CD4-positive, alpha-beta T cell treated with Interleukin-6 at 100 ng/mL for 8 hours (primary cell): ENCODE measurements at places on chromosomes 4 and X.

GRCh38 chr4:10571909-10572308, 112.7 kb downstream of the CLNK start:
- DNase-seq: no peak

DNA sequence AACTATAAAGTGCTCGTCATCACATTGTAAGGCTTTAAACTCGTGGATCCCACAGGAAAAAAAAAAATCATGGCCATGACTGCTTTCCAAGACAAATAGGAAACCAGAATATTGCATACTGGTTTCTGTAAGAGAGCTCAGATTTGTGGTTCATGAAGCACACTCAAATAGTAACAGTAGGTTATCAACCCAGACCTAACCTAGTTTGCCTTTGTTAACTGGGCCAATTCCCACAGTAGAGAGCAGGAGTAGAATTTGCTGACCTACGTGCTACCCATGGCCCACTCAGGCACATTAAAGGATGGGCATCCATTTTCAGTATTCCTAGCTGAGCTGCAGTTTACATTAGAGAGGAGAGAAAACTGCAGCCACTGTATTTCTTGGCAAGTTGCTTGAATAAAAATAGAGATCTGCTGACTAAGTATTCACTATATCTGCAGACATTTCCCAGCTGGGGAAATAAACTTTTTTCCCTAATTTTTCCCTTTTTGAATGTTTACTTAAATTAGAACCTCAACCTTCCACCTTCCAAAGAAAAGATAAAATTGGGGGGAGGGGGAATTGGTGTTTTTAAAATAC, 218.5 kb downstream of the SPANXN3 start:
- DNase-seq: no peak

- DNase-seq: no peak
Observed at GRCh38 chr4:117328333-117328732, 243.0 kb upstream of the TRAM1L1 start.

DNA sequence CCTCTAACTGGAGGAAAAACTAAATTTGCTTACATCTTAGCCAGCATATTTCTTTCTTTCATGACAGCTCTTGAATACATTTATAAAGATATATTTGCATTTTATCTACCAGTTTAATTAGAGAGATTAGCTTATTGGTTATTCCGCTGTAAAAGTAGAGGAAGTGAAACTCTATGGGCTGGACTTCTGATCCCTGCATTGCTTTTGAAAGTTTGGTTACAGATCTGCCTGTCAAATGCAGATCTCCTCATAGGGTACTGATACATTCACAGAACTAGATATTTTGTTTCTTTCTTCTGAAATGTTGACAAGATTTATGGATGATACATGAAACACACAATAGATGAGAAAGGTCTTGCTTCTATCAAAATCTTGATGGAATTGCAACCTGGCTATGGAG, 581.4 kb upstream of the AADAT start:
- DNase-seq: no peak

DNA sequence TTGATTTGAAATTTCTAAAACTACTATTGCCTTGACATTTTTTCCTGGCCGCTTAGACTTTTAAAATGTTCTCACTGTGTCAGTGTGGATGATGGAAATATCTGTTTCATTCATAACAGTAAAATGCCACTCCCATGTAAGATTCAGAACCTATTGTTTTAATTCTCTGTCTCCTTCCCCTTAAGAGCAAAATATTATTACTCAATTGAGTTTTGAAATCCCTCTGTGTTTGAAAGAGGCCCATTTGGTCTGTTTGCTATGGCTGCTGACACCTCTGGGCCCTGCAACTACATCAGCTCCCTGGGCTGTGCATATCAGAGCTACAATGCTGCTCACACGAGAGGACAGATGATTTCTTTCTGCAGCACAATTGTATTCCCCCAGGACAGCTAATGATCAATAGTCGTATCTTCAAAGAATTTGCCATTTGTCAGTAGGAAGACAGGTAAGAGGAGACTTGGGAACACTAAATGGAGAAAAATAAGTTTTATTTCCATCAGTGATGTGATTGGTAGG, 388.0 kb upstream of the GALNT7 start:
- no peak for DNase-seq

DNA sequence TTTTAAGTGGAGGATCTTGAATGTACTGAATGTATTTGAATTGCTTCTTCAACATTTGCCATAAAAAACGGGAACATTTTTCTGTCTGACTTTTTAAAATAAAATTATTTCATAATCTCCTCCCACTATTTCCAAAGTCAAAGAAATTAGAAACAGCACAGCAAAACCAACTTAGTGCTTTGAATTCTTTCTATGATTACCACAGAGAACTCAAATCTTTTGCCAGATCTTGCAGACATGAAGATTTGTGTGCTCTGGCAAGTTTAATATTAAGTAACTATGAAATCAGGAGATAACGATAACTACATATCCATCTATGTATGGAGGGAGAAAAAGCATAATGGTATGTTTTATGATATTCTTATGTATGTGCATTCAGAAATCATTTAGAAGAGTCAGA, 982.2 kb downstream of the PCDH7 start:
- DNase-seq: no peak

- no peak for DNase-seq
Observed at GRCh38 chr4:16609170-16609758, 289.2 kb downstream of the LDB2 start.

GRCh38 chr4:122900314-122900713, 22.1 kb downstream of the NUDT6 start:
- no peak for DNase-seq

DNA sequence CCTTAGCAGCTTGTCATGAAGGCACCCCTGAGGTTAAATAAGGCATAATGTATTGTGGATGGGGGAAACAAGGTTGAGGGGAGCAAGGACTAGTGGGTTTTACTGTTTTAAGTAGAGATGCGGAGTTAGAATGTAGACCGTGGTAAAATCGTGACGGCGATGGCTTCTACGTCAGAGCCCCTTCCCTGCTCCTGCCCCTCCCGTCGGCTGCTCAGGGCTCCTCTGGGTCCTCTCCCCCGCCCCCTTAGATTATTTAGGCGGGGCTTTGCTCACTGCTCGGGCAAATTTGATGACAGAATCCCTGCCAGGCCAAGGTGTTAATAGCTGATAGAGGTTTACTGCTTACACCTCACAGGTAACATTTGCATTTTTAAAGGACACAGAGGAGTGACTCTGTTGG, 2.3 kb downstream of the FRMPD3 start:
- DNase-seq: no peak

GRCh38 chr4:75497133-75497532, 17.1 kb downstream of the RCHY1 start:
- DNase-seq: no peak

DNA sequence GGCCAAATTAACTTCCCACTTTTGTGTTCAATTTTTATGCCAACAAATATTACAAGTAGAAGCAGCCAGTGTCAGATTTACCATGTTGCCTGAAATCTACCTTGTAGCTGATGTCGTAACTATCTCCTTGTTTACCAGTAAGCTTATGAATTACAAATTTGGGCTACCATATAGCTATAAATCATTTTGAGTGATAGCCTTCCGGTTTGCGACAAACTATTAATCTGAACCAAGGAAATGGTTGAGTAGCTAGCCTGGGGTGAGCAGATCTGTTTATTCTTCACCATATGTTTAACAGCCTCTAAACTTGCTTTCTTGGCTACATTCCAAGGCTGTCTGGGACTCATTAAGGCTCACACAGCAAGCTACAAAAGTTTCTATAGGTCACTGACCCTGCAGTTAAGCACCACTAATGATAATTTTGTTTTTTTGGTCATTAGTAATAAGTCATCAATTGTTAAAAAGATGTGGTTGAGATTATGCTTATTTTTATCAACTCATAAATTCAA, 218.7 kb upstream of the SPOCK3 start:
- DNase-seq: no peak

DNA sequence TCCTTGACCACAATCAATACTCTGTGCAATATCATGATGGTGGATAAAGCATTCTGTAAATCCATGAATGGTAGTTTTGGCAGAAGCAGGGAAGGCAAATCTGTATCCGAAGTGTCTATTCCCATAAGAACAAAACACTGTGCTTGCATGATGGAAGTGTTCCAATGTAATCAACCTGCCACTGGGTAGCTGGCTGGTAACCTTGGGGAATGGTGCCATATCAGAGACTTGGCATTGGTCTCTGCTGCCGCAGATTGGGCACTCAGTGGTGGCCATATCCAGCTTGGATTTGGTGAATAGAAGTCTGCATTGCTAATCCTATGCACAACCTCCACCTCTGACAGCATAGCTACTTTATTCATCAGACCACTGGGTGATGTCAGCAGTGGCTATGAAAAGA, 114.3 kb upstream of the EMCN start:
- no peak for DNase-seq

GRCh38 chrX:74449937-74450330, 28.6 kb downstream of the SLC16A2 start:
- DNase-seq: no peak

DNA sequence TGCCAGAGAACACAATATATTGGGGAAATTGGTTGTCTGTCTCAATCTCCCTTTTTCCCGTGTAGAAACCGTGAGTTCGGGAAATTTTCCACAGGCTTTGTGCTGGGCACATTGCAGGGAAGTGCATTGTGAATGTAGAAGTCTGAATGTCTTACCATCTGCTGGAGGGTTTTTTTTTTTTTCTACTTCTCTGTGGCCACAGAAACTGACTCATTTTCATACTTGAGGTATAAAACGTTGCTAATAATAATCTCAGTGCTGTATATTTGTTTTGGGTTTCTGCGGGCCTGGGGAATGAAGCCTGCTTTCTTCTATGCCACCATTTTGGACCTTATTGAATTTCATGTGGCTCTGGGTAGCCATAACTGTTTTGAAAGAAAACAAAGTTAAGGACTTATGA, 1001.2 kb downstream of the STIM2 start:
- no peak for DNase-seq

GRCh38 chrX:53316111-53316859, 34.9 kb upstream of the IQSEC2 start:
- DNase-seq: no peak

GRCh38 chr4:57154191-57154590, 44.0 kb upstream of the IGFBP7 start:
- no peak for DNase-seq

GRCh38 chr4:164572877-164573279, 181.1 kb upstream of the SMIM31 start:
- DNase-seq: no peak
